Osteocyte (in vitro differentiated cells): ENCODE measurements at places on chromosomes 3 and 15. TPM values are rescaled to one million over a fixed set of nuclear protein-coding genes. Genes with fewer than 3 reads are reported as not detected.

ATP10A gene
- 71.9 and 74.2 TPM in 2 replicates for total RNA-seq

DZIP1L gene
- total RNA-seq: 21.9 and 23.4 TPM in 2 replicates

GRCh38 chr3:178967177-178967532 is 104.5 kb downstream of the ZMAT3 start:
- DNase-seq: no peak

INKA1 gene
- 5.1 and 5.2 TPM in 2 replicates for total RNA-seq

ANKUB1 gene
- total RNA-seq: not detected in 2 replicates

DNAH1 gene
- total RNA-seq: 9.4 and 9.7 TPM in 2 replicates

KCNAB1 gene
- total RNA-seq: 0.21 and 0.24 TPM in 2 replicates

GABRR3 gene
- not detected in 2 replicates for total RNA-seq

DNA sequence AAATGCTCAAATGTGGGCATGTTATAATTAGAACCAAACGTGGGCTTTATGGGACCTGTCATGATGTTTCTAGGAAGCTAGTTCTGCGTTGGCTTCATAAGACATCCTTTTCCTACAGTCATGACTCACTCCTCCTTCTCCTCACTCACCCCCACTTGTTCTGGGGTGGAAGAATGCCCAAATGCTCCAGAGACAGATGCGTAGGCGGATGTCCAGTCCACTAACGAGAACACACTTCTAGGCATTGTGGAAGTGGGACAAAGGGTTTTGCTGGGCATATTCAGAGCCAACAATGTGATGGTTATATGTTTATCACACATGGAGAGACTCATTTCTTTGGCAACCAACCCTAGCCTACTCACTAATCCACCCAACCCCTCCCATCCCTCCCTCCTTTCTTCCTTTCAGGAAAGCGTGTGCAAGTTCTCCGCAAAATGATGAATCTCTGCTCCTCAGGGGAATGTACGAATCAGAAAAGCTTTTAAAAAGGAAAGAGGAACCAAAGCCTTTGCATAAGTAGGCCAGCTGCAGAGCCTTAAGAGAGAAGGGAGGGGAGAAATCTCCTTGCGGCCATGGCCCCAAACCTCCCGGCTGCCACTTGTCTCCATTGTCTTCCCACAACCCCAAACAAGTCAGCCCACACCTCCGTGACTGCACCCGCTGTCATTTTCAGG is 123.0 kb upstream of the SPRED1 start:
- no peak for DNase-seq

DNA sequence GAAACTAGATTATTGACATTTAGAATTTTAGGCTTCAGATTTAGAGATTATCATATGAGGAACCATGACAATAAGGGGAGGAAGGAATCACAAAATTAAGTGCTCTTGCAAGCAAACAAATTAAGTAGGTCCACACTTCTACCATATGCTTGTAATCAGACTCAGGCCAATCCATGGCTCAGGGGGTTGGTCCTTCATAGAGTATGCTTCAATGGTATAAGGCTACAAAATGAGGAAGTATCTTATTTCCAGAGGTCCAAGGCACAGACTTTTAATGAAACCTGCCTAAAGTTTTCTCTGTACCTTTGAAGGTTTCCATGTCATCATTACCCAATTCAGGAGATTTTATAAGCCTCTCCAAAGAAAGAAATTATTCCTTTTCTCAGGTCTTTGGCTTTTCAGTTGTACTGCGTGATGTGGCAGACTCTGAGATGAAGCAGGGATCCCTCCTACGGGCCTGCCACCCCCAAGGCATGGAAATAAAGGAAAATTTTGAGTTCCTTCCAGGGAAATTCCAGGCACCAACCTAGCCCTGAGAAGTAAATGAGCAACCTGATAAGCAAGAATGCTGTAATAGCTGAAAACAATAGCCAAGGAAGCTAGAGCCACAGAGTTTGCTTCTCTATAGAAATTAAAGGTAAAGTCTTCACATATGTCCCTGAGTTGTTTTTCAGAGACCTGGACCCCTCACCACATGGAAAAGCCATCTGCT is 36.3 kb downstream of the SERPINI2 start:
- DNase-seq: no peak

DNA sequence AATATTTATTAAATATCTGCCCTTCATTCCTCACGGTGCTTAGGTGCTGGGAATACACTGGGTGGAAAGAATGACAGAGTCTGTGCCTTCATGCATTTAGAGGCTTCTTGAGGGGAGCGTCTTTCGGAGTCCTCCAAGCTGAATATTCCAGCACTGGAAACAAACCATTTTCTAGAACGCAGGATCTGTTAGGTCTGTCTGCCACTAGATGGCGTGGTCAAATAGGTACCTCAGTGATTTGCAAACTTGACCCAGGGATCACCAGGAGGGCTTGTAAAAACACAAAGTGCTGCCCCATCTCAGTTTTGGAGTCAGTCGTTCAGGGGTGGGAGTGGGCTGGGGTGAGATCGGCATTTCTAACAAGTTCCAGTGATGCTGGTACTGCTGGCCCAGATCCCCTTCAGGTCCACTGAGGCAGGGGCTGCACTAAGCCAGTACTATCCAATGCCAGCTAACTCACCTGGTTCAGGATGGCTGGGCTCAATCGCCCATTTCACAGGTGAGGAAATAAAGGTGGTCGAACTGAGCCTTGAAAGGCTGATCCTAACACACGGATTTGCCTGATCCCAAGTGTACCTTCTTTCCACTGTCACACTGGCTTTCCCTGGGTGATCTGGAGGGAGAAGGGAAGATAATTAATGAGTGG is 14.8 kb downstream of the ARNT2 start:
- DNase-seq: no peak

KCNH8 gene
- total RNA-seq: 0.18 TPM in 1 of 2 replicates, not detected in the other

DNA sequence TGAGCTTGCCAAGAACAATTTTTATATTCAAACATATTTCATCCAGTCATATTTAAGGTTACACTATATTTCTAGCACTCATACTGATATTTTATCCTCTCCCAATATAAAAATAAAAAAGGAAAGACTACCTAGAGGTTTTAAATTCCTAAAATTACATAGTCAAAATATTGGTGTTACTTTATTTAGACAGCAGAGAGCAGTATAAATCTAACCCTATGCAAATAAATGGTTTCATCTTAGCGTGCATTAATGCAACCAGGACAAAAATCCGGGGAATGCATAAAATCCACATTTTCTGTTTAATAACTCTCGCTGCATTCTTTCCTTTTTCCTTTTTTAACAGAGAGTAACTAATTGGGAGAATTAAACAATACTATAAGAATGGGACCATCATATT is 1447.4 kb upstream of the ALCAM start:
- DNase-seq: no peak
